ENCODE measurements at places on chromosomes 11 and 22. TPM values are rescaled to one million over a fixed set of nuclear protein-coding genes. Genes with fewer than 3 reads are reported as not detected.

The GGTLC2 gene
- total RNA-seq, result not detected

The IL17REL gene
- total RNA-seq, result not detected

The KCNJ1 gene
- not detected for total RNA-seq

The SLC17A6 gene
- total RNA-seq, result not detected

The CCDC73 gene
- 3.0 TPM for total RNA-seq

The CCDC116 gene
- total RNA-seq, result 1.3 TPM

The SNAP29 gene
- total RNA-seq, result 10.1 TPM

The GALNT18 gene
- total RNA-seq, result not detected

The BIK gene
- total RNA-seq, result 0.71 TPM

The MYBPC3 gene
- total RNA-seq, result 0.67 TPM

The OR2AG1 gene
- total RNA-seq, result not detected

The MAP6 gene
- total RNA-seq, result 4.9 TPM

The SYCE3 gene
- not detected for total RNA-seq

GRCh38 chr11:128375961-128376360, 211.4 kb downstream of the ETS1 start:
- H3K27ac ChIP-seq, result no peak overlapping the region
- H3K4me3 ChIP-seq, result no peak overlapping the region
- DNase-seq, result no peak
- H3K27me3 ChIP-seq, result no peaks in the 10 kb centered on the region

- H3K36me3 ChIP-seq, result peaks cover 64% of the 10 kb centered on the region
- no peak overlapping the region for H3K4me3 ChIP-seq
- peaks cover 32% of the 10 kb centered on the region for H3K4me1 ChIP-seq
- H3K27ac ChIP-seq, result no peak overlapping the region
- H3K27me3 ChIP-seq, result no peaks in the 10 kb centered on the region
Observed at GRCh38 chr11:121523581-121524232, 70.9 kb upstream of the SORL1-AS1 start.

GRCh38 chr11:78234006-78234405, 45.3 kb downstream of the USP35 start:
- no peaks in the 10 kb centered on the region for H3K36me3 ChIP-seq
- H3K27ac ChIP-seq, result no peak overlapping the region
- no peaks in the 10 kb centered on the region for H3K27me3 ChIP-seq
- no peak overlapping the region for H3K4me3 ChIP-seq
- no peaks in the 10 kb centered on the region for H3K4me1 ChIP-seq

DNA sequence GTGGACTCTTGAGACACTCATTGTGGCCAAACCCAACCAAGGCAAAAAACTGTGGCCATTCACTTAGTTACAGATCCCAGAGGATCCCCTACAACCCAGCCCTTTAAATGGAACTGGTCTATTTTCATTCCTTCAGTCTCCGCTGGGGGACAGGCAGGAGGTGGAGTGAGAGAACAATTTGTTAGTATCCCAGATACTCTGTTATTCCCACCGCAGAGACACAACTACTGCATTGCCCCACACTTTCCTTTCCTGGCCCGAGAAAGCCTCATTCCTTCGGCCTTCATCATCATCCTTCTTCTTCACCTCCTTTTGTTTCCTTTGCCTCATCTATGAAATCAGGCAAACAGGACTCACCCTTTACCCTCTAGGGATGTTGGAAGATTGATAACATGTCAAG, 191.1 kb downstream of the NTM start:
- no peak for DNase-seq
- no peak overlapping the region for H3K4me3 ChIP-seq
- H3K27me3 ChIP-seq, result no peaks in the 10 kb centered on the region
- no peaks in the 10 kb centered on the region for H3K4me1 ChIP-seq

DNA sequence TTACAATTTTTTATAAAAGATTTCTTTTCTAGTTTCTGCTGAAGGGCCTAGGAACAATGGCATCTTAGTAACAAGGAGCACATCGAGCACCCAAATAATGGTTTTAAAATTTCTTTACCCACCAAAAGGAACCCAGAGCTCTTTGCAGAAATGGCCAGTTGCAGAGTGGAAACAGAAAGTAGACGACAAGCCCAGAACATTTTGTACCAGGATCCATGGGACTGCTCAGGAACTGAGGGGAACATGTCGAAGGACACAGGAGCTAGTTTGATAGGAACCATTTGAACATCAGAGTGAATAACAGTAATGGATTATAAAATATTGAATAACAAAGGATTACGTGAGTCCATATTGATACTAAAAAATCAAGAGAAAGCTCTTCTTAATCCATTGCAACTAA, 17.3 kb downstream of the PANX1 start:
- no peak overlapping the region for H3K4me3 ChIP-seq
- H3K27me3 ChIP-seq, result no peaks in the 10 kb centered on the region
- H3K4me1 ChIP-seq, result peaks cover 4% of the 10 kb centered on the region

- no peak for DNase-seq
- no peak overlapping the region for H3K27ac ChIP-seq
- no peaks in the 10 kb centered on the region for H3K27me3 ChIP-seq
- H3K36me3 ChIP-seq, result no peaks in the 10 kb centered on the region
- H3K4me1 ChIP-seq, result no peaks in the 10 kb centered on the region
Observed at GRCh38 chr11:12075291-12075690, 35.1 kb upstream of the MICAL2 start.

DNA sequence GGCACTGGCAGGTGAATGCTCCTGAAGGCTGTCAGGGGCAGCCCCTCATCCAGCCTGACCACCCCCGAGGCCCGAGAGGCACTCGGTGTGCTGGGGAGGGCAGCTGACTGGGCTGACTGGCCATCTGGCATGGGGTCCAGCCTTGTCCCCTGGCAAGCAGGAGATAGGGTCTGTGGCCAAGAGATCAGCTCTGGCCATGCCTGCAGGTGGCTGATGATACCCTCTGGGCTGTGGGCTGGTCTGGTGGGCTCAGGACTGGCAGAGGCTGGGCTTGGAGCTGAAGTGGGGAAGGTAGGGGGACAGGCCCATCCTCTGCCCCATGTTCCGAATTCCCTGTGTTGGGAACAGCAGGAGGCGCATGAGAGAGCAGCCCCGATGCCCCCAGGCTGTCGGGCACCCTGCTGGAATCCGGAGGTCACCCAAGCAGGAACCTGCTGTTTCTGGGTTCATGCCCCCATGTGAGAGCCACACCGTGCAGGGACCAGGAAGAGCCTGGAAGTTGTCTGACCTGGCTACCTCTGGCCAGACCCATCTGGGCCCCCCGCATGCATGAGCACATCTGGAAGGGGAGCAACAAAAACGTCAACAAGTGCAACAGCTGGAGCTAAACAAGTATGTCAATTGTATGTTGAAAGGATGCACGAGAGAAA, 527.0 kb downstream of the TBC1D22A start:
- no peaks in the 10 kb centered on the region for H3K36me3 ChIP-seq
- H3K27me3 ChIP-seq, result no peaks in the 10 kb centered on the region
- H3K27ac ChIP-seq, result no peak overlapping the region
- no peaks in the 10 kb centered on the region for H3K4me1 ChIP-seq

DNA sequence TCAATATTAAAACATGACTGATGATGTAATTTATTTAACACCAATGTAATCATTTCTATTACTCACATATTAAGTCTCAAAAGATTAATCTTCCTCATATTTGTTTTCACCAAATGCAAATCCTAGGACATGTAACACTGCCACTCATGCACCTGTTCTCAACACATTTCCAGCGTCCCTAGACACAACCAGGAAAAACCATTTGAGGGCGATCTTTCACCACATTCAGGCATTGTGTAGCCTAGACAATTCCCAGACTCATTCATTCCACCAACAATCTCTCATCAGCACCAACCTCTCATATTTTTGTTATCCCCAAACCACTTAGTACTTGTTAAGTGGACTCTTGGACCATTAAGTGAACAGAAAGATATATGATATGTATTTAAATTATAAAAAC, 66.1 kb downstream of the SLC36A4 start:
- H3K4me3 ChIP-seq, result no peak overlapping the region
- H3K27ac ChIP-seq, result no peak overlapping the region
- H3K36me3 ChIP-seq, result no peaks in the 10 kb centered on the region
- H3K27me3 ChIP-seq, result 0 out of 2 replicates have a peak, but pooled peaks cover 2% of the 10 kb centered on the region
- no peaks in the 10 kb centered on the region for H3K4me1 ChIP-seq

DNA sequence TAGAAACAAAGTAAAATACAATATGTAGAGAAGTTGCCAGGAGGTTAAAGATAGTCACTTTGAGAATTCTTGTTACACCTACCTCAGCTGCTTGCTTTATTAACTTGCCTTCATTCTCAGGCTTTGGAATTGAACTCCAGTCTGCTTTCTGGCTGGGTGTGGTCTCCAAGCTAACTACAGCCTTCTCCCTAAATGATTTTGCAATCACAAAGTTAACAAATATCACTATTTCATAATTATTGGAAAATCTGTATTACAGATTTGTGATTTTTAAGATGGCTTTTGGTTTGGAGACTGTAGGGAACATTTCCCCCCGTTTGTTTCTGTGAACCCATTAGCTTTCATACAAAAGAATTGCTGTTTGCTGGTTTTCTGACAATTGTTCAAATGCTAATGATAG, 2.2 kb downstream of the PLAAT5 start:
- H3K27ac ChIP-seq, result no peak overlapping the region
- DNase-seq, result no peak
- H3K4me1 ChIP-seq, result no peaks in the 10 kb centered on the region
- no peaks in the 10 kb centered on the region for H3K36me3 ChIP-seq
- H3K4me3 ChIP-seq, result no peak overlapping the region

DNA sequence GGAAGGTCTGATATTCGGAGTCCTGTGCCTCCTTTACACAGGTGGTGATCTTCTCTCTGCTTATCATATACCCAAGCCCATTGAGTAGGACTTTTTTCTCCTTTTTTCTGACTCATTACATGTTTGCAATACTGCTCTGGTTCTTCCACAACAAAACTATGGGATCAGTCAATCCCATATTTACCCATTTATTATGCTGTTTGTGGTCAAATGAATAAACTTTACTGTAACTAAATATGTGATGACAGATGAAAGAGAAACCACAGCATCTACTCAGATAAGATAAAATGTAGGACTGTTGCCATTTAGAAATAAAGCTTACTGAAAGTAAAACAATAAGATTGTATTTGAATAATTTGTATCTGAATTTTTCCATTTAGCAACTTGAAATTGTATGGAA, 958.7 kb upstream of the FAT3 start:
- no peaks in the 10 kb centered on the region for H3K27me3 ChIP-seq
- no peak overlapping the region for H3K27ac ChIP-seq
- H3K36me3 ChIP-seq, result no peaks in the 10 kb centered on the region
- DNase-seq, result no peak
- H3K4me1 ChIP-seq, result no peaks in the 10 kb centered on the region
- H3K4me3 ChIP-seq, result no peak overlapping the region

GRCh38 chr22:46883092-46883910, 120.9 kb downstream of the TBC1D22A start:
- H3K27me3 ChIP-seq, result no peaks in the 10 kb centered on the region
- DNase-seq, result no peak
- H3K27ac ChIP-seq, result no peak overlapping the region

DNA sequence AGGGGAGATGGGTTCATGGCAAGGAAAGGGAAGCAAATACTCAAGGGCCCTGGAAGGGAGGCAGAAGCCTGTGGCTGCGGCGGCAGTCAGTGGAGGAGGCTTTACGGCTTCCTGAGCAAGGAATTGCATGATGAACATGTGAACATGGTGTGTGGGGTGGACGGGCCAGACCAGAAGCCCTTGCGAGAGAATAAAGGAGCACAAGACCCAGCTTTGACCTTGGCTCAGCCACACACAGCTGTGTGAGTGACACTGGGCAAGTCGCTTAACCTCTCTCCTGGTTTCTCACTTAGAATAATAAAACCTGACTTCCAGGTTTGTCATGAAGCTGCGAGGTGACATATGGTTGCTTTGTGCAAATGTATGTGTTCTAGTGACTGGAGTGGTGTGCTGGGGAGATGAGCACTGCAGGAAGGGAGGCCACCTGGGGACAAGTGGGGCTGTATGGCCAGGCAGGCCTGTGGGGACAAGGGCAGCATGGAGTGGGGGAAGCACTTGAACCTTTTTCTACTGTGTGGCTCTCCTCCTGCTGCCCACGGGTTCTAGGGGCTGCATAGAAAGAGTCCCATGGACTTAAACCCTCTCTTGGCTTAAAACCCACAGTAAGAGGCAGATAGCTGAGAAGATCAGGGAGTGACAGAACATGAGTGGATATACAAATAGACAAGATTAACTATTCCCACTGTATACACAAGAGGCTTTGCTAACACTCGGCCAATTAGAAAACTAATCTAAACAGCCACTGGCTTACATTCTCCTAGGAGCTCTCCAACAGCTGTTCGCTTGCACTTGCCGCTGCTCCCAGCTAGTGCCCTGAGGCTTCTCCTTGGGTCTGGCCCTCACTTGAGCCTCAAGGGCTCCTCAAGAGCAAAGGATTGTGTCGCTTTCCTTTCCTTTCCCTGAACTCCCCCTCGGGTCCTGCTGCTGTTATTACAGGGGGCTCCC, 67.3 kb upstream of the CDON start:
- H3K4me3 ChIP-seq, result no peak overlapping the region
- H3K27ac ChIP-seq, result no peak overlapping the region
- H3K36me3 ChIP-seq, result no peaks in the 10 kb centered on the region
- H3K27me3 ChIP-seq, result no peaks in the 10 kb centered on the region
- DNase-seq, result no peak

- peaks cover 36% of the 10 kb centered on the region for H3K36me3 ChIP-seq
- H3K4me1 ChIP-seq, result no peaks in the 10 kb centered on the region
- no peaks in the 10 kb centered on the region for H3K27me3 ChIP-seq
- H3K27ac ChIP-seq, result no peak overlapping the region
Observed at GRCh38 chr22:21965762-21966288, 13.2 kb upstream of the PPM1F start.

- H3K4me1 ChIP-seq, result peaks cover 38% of the 10 kb centered on the region
- 0 out of 2 replicates have a peak, but pooled peaks cover 3% of the 10 kb centered on the region for H3K36me3 ChIP-seq
- H3K4me3 ChIP-seq, result peak overlapping the region; percentile 97
- peak; percentile 82 for DNase-seq
- no peaks in the 10 kb centered on the region for H3K27me3 ChIP-seq
- no peak overlapping the region for H3K27ac ChIP-seq
Observed at GRCh38 chr11:45847911-45848316, 639 bp downstream of the CRY2 start.

- no peak overlapping the region for H3K27ac ChIP-seq
- no peaks in the 10 kb centered on the region for H3K4me1 ChIP-seq
- DNase-seq, result no peak
- H3K4me3 ChIP-seq, result no peak overlapping the region
Observed at GRCh38 chr22:35568751-35569739, 28.4 kb downstream of the RASD2 start.

DNA sequence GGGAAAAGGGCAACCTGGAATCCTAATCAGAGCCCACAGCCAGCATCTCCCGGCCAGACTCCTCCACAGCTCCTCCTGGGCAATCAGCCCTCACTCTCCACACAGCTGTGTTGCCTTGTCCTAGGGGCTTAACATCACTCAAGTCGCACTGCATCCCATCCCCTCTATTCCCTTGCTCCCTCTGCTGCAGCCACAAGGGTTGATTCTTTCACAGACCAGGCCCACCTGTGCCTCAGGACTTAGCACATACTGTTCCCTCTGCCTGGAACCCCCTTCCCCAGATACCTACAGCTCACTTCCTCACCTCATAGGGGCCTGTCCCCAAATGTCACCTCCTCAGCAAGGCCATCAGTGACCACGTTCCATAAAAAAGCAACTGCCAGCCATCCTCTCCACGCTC, 18.4 kb downstream of the SPATA19 start:
- no peaks in the 10 kb centered on the region for H3K36me3 ChIP-seq
- no peaks in the 10 kb centered on the region for H3K27me3 ChIP-seq
- no peaks in the 10 kb centered on the region for H3K4me1 ChIP-seq
- H3K27ac ChIP-seq, result no peak overlapping the region
- DNase-seq, result no peak

- no peak overlapping the region for H3K27ac ChIP-seq
- no peaks in the 10 kb centered on the region for H3K36me3 ChIP-seq
- no peaks in the 10 kb centered on the region for H3K4me1 ChIP-seq
- DNase-seq, result peak; percentile 92
- no peaks in the 10 kb centered on the region for H3K27me3 ChIP-seq
- no peak overlapping the region for H3K4me3 ChIP-seq
Observed at GRCh38 chr22:43945632-43946383, 9.4 kb upstream of the SAMM50 start.
